ENCODE measurements at places on chromosomes 12 and 14.

DNA sequence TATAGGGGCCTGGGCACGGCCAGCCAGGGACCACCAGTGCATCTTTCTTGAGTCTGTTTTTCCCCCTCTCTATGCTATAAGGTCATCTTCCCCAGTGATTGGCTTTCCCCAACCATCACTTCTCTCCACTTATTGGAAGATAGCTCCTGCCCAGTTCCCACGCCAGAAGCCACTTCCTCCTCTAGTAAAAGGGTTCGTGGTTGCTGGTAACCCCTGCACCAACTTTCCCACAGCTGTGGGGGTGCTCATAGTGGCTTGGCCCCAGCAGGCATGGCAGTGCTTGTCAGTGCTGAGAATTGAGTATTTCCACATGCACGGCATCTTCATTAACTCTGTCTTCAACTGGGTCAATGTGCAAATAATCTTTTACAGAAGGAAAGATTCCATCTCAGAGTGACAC is 215.4 kb downstream of the FOXN3 start:
- no peak for DNase-seq

DNA sequence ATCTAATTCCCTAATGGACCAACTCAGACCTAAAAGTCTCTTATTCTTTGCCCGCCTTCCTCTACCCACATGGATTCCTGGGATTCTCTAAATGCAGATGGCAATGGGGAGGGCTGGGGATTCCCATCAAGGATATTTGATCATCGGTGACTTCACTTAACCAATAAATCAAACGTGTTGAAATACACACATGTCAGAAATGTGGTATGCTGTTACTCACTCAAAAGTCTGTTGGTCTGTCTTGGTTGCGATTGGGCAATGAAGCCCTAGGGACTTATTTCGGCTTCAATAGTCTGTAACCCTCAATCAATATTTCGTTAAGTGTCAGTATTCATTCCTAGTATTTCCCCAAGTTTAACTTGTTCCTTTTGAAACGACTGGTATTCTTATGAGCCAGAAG is 117.2 kb upstream of the DIO3 start:
- no peak for DNase-seq

GRCh38 chr14:81252278-81252677 is 31.5 kb upstream of the GTF2A1 start:
- no peak for DNase-seq

GRCh38 chr14:88706425-88706824 is 86.3 kb downstream of the EML5 start:
- no peak for DNase-seq

DNA sequence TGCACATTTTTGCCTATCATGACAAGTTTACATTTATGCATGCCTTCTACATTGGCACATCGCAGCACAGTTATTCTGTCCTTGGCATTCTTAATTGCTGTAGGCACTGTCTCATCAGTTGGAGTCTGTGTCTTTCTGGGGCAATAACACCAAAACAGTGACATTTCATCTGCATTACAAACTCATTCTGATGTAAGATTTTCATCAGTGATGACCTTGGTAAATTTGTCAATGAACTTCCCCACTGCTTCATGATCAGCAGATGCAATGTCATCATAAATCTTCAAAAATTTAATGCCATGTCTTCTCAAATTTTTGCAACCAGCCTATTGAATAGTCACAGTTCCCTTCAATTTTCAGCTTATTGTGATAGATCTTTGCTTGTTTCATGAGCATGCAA is 85.5 kb downstream of the CAPZA3 start:
- no peak for DNase-seq

GRCh38 chr12:130249376-130249775 is 87.1 kb downstream of the FZD10 start:
- no peak for DNase-seq

DNA sequence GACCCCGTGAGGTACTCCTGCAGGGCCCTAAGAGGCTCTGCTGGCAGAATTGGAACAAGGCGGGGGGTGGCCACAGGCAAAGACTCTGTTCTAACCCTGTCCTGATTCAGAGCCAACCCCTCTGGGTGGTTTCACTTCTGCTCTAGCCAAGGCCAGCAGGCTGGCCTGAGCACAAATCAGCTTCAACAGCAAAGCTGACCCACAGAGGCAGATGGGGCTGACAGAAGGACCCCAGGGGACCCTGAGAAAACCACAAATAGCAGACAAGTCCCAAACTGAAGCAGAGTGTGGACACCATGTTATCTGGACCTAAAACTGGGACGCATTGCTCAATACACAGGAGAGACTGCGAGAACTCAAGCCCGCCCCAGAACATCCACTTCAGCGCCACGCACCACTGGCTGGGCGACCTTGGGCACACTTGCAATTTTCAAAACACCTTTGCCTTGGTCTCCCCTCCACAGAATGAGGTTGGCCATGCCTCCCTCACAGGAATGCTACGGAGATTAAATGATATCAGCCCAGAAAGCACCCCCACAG is 76.4 kb upstream of the DICER1 start:
- DNase-seq = no peak

Measured in brain pericyte (primary cell).